ENCODE measurements at places on chromosomes 4 and X.

- DNase-seq, result no peak
Observed at GRCh38 chr4:140735779-140736391, 20.3 kb downstream of the TBC1D9 start.

DNA sequence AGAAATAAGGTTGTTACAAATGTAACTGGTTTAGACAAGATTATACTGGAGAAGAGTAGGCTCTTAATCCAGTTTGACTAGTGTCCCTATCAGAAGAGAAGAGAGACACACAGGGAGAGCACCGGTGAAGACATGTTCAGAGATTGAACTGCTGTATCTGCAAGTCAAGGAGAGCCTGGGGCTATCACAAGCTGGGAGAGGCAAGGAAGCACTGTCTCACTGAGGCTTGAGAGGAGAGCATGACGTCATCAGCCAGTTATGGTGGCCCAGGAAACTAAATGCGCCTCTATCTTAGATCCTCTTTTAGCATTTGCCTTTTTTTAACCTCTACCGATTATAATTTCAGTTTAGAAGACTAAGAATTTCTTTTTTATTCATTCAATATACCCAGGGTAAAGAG lies 583.4 kb downstream of the TRAM1L1 start:
- DNase-seq, result no peak

DNA sequence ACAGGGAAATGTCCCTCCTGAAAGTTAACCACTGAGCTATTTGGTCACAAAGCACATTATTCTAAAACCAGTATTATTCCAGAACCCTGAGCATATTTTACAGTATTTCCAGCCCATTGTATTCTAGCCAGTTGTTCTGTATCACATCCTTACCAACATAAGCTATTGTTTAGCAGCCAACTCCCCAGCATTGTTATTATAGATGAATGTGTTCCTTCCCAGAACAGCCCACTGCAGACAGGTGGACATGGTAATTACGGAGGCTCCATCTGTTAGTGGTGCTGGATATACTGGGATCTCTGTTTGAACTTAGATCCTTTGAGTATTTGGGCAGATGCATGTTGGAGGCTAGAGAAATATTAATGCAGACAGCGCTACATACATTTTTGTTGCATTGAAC lies 126.1 kb downstream of the MGST2 start:
- DNase-seq, result no peak

DNA sequence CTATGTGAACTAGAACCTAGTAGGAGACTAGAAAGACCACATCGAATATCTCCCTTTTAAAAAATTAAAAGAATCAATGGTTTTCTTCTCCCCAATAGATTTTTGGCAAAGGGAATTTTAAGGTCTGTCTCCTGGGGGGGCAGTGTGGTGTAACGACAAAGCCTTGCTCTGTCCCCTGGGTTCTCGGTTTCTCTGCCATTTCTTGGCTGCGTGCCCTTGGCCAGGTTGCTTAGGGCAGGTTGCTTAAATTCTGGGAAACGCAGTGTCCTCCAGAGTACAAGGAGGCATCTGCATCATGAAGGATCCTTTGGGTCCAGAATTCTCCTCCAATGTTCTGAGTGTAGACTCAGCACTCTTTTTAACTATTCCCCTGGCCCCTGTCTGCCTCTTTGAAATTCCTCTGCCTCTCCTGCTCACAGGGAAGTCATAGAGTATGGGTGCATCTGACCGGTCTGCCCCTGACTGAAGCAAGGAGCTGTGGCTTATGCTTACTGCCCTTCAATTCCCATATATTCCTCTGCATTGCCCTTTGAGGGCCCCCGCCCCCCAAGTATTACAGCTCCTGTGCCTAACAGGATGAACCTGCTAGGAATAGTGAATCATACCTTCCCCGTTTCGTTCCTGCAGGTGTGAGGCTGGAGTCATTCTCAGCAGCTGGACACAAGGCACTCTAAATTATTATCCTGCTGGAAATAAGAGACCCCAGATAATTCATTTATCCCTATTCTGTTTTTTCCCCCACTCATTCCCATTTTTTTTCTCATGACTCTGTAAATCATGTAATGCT lies 2.2 kb downstream of the KIT start:
- DNase-seq, result no peak

DNA sequence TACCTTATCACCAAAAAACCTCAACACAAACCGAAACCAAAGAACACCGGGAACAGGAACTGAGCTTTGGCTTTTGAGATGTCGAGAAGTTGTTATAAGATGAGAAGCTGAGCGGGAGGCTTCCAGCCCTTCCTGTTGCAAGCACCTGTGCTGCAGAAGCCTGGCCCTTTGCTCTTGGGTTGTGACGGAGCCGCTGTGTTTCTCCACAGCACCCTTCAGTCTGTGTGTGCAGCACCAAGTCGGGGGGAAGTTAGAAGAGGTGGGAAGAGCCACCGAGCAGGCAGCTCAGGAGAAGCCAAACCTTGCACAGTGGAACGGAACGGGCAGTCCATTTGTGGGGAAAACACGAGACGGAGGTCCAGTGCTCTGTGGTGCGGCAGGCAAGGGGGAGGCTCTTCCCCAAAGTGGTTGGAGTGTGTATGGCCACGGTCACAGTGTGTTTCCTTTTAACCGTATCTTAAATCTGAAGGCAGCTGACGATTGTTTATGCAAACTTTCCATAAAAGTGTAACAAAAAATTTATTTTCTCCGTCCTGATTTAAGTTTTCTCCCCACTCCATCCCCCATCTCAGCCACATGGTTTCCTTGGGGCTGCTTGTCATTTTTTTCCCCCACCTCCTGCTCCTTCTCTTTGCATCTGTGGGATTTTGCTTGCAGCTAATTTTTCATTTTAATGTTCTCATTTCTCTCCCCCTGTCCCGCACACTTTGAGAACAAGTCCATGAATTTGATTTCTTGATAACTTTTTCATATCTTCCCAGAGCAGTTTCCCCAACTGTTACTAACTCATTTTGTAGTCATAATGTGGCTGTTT lies 123.7 kb downstream of the STOX2 start:
- no peak for DNase-seq

GRCh38 chrX:118718737-118719136 lies 8.7 kb upstream of the IL13RA1 start:
- no peak for DNase-seq

DNA sequence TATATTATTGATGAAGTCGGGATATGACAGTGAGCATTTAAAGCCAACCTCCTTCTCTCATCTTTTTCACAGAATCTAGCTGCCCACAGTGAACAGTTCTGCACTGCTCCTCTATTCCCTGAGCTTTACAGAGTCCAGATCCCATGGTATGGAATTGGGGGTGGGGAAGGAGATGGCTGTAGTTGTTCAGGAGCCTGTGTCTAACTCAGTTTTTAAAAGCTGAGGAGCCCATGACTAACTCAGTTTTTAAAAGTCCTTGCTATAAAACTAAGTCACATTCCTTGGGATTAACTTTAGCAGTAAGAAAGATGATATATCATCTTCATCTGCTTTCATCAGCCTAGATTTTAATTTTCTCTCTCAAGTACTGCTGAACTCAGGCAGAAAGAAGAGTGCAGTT lies 96.4 kb upstream of the STIM2 start:
- DNase-seq, result no peak

GRCh38 chr4:161404346-161405110 lies 759.3 kb downstream of the FSTL5 start:
- no peak for DNase-seq

DNA sequence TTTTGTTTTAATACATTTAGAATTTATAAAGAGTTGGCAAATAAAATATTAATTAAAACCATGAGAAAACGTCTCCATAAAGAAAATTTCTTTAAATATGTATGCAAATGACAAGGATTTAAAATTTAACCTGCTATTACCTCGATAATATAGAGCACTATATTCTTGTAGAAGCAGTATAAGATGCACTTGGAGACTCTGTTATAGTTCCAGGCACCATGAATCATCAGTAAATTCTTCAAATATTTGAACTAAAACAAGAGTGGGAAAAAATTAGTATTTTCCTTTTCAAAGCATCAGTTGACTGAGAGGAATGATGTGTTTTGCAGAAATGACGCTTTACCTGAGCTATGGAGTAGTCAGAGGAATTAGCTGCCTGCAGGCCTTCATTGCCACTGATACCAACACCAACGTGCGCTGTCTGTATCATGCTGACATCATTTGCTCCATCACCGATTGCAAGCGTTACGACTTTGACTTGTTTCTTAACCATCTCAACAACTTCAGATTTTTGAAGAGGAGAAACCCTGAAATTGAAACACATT lies 67.3 kb downstream of the SHISA3 start:
- DNase-seq, result no peak

GRCh38 chrX:118589227-118589626 lies 93.6 kb downstream of the DOCK11 start:
- no peak for DNase-seq

GRCh38 chr4:10635091-10635490 lies 49.5 kb downstream of the CLNK start:
- peak; percentile 21 for DNase-seq

DNA sequence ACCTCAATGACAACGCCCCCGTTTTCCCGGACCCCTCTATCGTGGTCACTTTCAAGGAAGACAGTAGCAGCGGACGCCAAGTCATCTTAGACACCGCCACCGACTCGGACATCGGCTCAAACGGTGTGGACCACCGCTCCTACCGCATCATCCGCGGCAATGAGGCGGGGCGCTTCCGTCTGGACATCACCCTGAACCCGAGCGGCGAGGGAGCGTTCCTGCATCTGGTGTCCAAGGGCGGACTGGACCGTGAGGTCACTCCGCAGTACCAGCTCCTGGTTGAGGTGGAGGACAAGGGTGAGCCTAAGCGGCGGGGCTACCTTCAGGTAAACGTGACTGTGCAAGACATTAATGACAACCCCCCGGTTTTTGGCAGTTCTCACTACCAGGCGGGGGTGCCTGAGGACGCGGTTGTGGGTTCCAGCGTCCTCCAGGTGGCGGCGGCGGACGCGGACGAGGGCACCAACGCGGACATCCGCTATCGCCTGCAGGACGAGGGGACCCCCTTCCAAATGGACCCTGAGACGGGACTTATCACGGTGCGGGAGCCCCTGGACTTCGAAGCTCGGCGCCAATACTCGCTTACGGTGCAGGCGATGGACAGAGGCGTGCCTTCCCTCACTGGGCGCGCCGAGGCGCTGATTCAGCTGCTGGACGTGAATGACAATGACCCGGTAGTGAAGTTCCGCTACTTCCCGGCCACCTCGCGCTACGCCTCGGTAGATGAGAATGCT lies 2.2 kb downstream of the FAT4 start:
- peak; percentile 83 for DNase-seq

DNA sequence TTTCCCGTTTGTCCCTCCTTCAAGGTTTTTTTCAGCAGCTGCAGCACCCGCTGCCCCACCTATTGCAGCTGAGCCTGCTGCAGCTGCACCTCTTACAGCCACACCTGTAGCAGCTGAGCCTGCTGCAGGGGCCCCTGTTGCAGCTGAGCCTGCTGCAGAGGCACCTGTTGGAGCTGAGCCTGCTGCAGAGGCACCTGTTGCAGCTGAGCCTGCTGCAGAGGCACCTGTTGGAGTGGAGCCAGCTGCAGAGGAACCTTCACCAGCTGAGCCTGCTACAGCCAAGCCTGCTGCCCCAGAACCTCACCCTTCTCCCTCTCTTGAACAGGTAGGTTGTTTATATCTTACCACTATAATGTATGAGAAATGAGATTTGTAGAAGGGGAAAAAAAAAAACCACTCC lies 4.5 kb downstream of the PRR27 start:
- DNase-seq, result no peak

- peak; percentile 11 for DNase-seq
Observed at GRCh38 chrX:21996872-21997455, 35.2 kb upstream of the PHEX start.

DNA sequence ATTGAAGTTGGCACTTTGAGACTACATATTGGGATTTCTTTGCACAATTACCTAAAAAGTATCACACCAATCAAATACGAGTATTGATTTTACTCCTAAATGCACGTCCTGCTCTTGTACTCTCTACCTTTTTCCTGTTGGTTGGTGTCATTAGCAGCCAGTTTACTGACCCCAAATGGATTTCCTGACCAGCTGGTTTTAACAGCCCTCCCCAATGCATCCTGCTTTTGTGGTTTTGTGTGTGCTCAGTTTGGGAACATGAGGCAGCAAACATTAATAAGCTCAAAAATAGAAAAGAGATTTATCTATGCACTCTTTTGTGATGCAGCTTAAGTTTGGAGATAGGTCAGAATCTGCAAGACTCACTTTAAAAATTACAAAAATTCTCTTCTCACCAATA lies 230.3 kb downstream of the MAPK10 start:
- DNase-seq, result no peak

GRCh38 chr4:188941524-188942119 lies 802.4 kb downstream of the TRIML1 start:
- DNase-seq, result peak; percentile 97

DNA sequence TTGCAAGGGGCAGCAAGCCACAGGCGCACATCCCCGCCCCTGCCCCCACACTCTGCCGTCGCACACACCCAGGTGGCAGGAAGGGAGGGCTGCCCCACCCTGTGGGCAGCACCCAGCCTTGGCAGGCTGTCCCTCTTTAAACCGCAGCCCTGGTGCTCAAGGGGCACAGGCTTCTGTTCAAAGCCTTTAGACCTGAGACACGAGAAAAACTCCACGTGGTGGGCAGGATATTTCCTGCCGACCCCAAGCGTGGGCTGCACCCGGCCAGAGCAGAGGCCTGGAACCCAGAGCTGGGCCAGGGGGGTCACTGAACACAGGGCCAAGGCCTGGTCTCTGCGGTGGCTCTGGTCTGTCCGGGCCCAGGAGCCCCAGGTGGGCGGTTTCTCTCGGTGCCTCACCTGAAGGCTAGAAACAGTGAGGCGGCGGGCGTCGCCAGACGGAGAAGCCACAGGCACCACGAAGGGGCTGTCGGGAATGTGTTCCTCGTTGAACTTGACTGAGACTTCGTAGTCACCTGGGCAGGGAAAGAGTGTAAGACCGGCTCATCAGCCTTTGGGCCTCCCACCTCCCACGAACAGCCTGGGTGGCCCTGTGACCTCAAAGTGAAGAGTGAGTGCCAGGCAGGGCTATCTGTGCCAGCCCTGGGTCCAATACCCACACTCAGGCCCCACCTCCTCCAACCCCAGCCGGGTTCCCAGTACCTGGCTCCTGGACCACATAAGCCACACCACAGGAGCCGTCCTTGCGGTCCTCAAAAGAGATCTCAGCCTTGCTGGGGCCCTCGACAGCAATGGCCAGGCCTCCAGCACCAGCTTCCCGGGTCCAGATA lies 23.0 kb downstream of the FLNA start:
- DNase-seq, result no peak

GRCh38 chrX:131901546-131901945 lies 121.6 kb upstream of the STK26 start:
- DNase-seq, result peak; percentile 19

GRCh38 chr4:181420950-181421349 lies 822.3 kb upstream of the TENM3 start:
- DNase-seq, result no peak

DNA sequence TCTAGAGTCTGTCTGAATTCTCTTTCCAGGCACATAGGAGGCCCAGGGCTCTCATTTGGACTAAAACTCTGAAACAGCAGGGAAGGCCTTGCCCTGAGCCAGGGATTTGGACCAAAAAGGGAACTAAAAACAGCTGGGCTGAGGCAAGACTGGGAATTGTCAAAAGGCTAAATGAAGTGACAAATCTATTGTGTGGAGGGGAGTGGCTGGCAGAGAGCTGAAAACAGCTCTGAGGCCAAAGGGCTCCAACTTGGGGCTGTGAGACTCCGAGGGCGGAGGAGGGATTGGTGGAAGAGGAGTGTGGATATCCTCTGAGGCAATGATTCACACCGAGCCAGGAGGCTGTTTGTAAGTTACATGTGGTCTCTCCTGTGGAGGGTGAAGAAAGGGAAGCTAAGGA lies 63.2 kb downstream of the PHEX start:
- peak; percentile 23 for DNase-seq
